ENCODE measurements at places on chromosomes 4 and X.

GRCh38 chr4:13918110-13918509, 290.6 kb upstream of the BOD1L1 start:
- no peak for DNase-seq

- no peak for DNase-seq
Measured at GRCh38 chrX:19358521-19358920, 14.8 kb downstream of the PDHA1 start.

DNA sequence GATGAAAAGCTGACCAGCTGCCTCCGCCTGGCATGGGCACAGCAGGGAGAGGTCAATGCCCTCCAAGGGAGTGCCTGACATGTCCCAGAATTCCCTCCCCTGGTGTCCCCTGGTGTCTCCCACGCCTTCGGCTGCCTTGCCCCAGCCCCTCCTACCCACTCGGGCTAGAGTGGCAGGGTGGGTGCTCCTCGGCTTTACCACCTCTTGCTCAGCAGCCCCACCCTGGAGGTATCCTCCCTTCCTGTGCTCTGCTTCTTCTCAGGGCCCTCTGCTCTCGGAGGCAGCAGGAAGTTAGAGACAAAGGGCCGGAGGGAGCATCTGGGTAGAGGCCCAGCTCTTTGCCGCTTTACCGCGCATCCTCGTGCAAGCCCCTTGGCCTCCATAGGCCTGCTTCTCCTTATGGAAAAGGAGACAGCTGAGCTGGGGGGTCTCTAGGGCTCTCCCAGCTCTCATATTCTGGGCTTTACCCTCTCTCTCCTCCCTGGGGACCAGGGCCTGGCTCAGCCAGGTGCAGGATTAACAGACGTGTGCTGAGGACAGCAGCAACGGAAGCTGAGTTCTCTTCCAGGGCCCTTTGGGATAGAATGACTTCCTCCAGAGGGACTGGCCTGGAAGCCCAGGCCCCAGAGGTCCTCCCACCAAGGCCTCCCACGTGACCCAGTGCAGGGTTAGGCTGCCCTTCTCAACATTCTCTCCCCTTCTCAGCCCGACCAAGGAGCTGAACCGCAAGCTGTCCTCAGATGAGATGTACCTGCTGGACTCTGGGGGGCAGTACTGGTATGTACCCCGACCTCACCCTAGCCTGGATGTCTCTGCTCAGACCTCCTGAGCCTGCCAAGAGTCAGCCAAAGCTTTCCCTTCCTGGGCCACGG, 17.2 kb downstream of the XPNPEP2 start:
- DNase-seq = peak; percentile 5

- peak; percentile 55 for DNase-seq
Measured at GRCh38 chrX:149631234-149632165, at the start of gene TMEM185A. TMEM185A (minus strand) TSS chrX:149631792; CDS start chrX:149631580, 212 bp downstream.

- DNase-seq = no peak
Measured at GRCh38 chr4:8846046-8846720, 25.5 kb downstream of the HMX1 start.
